ENCODE measurements at places on chromosomes 5 and 9.

DNA sequence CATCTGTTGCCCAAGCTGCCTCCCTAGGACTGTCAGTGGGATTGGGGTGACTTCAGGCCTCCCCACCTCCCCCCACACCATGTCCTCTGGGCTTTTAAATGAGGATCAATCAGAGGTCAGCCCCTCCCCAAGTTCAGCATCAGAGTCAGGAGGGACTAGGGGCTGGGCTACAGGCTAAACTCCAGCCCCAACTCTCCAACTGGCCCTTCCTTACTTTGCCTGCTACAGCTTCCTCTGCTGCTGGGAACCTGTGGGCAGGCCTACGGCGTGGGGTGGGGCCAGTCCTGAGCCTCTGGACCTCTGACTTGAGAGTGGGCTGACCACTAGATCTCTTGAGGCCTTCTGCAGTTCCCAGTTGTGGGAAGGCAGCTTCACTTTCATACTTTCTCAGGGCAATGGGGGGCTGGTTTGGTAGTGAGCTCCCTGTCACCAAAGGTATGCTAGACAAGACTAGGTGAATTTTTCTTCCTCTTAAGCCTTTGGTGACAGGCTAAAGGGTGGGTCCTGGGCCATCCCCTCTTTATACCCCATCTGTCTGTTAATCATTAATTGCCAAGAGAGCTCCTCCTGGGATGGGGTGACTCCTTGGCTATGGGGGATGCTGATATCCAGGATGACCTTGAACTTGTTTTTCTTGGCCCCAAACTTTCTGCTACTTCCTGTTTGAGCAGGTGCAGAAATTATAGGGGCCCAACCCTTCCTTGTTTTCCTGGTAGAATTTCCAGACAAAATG, 10.8 kb upstream of the DAB2IP start:
- no peak for DNase-seq

GRCh38 chr5:33565324-33565723, 124.6 kb downstream of the TARS1 start:
- no peak for DNase-seq

DNA sequence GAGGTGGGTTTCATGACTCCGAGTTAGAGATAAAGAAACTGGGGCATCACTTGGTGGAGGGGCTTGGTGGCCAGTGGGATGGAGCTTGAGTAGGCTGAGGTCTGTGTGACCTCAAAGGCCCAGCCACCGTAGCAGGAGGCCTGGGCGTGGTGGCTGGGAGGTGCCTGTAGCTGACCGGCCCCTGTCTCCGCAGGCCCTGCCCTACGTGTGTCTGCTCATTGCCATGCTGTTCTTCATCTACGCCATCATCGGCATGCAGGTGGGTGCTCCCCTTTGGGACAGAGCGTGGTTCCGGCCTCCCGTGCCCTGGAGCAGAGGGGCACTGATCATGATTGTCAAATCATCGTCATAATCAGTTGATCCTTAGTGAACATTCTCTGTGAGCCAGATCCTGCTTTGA, 196.2 kb downstream of the CACNA1B start:
- DNase-seq, result no peak

DNA sequence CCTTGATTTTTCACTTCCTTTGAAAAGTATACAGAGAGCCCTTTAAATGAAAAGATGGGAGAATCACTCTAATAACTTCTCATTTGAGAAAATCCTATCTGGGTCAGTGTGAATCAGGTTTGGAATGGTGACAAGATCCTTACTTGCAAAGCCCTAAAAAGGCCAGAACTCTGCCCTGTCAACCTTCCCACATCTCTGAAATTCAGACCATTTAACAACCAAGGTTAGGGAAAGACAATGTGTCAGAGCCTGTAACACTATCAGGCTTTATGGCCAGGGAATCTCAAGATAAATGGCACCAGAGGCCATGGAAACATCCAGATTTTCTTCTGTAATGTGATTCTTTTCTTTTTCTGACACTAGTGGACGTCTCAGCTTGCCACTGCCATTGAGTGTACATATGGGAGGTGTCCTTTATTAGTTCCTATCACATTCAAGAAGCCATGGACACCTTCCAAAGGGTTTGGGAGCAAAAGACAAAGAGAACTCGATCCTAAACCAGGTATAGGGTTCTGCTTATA, 165.7 kb upstream of the GPR151 start:
- no peak for DNase-seq

GRCh38 chr9:4289411-4290326, 10.2 kb downstream of the GLIS3 start:
- DNase-seq, result no peak

GRCh38 chr9:101022704-101023103, 5.8 kb upstream of the PLPPR1 start:
- no peak for DNase-seq

DNA sequence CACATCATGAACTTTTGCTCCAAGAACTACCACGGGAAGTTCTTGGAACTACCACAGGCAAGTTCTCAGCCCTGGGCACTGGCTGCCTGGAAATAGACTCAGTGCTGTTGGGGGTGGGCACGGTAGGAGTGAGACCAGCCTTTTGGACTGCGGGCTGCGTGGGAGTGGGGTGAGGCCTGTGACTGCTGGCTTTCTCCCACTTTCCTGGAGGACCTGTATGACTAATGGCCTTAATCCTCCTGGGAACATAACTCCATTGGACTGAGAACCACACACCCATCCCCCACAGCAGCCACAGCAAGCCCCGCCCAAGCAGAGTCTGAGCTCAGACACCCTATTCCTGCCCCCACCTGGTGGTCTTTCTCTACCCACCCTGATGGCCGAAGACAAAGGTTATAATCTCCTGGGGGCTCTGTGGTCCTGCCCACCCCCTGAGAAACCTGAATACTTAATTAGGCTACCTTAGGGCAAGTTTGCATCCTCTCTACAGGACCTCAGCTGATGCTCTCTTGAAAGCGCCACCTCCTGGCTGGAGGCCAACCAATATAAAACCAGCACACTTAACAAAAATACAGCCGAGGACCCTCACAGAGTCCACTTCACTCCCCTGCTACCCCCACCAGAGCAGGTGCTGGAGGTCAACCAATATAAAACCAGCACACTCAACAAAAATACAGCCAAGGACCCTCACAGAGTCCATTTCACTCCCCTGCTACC, 112.6 kb downstream of the CACNA1B start:
- DNase-seq, result no peak

DNA sequence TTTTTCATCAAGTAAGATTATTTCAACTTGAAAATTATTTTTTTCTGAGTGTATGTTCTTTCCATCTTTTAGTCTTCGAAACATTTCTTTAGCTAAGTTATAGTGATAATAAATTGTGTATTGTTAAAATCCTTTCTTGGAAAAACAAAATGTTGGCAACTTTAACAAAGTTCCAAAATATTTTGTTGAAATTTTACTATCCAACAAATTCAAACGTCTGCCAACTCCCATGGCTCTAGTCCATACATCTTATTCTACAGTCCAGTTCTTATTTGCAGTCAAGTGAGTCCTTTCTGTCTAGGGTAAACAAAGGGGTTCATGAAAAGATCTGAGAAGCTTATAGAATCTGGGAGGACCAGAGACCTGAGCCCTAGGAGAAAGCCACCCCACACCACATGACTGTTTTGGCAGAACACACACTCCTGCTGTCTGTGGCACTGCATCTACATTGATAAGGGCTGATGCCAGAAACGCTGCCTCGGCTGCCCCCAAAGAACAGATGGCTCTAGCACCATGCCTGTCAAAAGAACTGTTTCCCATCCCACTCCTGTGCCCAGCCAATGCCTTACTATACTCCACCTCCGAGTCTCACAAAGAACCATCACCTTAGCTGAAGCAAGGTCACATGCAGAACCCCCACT, 47.5 kb downstream of the FEM1C start:
- no peak for DNase-seq
